ENCODE measurements at places on chromosomes 13 and 19.

DNA sequence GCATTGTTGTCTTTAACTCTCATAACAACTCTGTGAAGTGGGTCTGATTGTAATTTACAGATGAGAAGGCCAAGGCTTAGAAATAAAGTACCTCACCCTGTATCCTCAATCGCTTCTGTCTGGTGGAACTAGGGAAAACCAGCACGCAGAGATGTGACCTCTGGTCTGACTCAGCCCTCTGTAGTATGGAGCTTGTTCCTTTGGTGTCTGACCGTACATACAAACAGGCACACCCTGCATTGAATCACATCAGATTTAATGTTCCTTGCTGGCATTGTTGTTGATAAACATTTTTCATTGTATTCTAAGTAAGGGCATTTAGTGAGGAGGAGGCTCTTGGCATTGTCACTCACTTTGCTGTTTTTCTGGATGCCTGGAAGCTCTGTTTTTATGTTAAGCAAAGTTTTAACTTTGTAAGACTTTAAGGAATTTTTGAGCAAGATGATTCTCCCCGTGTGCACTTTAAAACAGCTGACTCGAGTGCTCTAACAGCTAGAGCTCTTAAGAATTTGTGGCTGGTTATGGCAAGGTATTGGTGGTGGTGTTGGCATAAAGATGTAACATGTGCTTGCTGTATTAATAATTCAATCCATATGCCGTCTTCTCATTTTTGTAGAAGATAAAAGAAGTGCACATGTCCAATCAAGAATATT, 89.0 kb upstream of the SPATA13 start:
- DNase-seq = peak; percentile 92

DNA sequence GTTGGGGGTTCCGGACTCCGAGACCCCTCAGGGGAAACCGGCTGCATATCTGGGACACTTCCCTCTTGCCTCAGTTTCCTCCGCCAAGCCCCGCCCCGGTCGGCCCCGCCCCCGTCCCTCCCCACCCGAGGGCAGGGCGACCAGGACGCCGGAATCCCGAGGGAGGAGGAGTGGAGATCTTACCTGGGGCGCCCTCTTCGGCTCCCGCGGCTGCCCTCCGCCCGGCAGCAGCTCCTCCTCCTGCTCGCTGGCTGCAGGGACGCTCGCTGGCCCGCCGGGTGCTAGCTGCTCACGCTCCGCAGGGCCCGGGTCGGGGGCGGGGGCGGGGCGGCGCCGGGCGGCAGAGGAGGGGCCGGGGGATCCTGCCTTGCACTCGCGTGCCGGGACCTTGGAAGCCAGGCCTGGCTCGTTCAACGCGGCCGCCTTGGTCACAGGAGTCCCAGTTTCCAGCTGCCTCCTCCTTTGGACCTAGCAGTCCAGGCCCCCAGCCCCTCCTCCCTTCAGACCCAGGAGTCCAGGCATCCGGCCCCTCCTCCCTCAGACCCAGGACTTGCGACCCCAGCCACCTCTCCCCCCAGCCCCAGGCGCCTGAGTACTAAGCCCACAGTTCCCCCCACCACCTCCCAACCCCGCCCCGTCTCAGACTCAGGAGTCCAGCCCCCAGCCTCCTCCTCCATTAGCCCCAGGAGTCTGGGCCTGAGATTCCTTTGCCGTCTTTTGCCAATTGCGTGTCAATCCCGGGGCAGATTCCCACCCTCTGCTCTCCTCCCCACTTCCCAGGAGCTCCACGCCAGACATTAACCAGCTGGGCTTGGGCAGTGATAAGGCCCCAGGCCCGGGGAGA, at the start of gene NTF4:
Gene NTF4, minus strand, starts transcription at position 51 of the 844 bp plus-strand sequence. CDS start 2,821 bp downstream, outside the sequence.
- DNase-seq = peak; percentile 50

DNA sequence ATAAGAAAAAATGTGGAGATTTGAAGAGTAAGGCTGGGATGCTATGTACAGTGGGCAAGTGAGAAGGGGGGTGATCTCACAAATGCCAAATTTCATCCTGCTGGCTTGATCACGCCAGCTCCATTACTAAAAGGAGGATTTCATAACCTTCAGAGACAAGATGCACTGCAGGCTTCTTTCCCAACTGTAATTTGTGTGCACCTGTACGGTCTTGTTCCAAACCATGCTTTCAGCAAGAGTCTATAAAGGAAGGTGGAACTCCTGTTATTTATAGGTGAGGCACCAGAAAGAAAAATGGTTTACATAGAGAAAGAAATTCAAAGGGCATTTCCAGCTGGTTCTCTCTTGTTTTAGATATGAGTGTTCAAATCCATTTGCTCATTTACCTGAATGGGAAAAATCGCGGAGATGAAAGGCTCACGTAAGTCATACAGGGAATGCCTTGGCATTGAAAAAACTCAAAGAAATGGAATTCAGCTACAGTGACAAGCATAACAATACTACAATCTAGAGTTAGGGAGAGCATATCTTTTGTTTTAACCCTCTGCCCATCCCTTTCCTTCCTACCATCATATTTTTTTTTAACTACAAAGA, 13.3 kb downstream of the EFNB2 start:
- DNase-seq = no peak

GRCh38 chr13:32150239-32150638, 118.7 kb downstream of the FRY start:
- peak; percentile 38 for DNase-seq

- no peak for DNase-seq
Measured at GRCh38 chr19:53546758-53547513, 9.0 kb downstream of the ZNF331 start.

GRCh38 chr19:1167687-1168571, 6.1 kb downstream of the SBNO2 start:
- no peak for DNase-seq

DNA sequence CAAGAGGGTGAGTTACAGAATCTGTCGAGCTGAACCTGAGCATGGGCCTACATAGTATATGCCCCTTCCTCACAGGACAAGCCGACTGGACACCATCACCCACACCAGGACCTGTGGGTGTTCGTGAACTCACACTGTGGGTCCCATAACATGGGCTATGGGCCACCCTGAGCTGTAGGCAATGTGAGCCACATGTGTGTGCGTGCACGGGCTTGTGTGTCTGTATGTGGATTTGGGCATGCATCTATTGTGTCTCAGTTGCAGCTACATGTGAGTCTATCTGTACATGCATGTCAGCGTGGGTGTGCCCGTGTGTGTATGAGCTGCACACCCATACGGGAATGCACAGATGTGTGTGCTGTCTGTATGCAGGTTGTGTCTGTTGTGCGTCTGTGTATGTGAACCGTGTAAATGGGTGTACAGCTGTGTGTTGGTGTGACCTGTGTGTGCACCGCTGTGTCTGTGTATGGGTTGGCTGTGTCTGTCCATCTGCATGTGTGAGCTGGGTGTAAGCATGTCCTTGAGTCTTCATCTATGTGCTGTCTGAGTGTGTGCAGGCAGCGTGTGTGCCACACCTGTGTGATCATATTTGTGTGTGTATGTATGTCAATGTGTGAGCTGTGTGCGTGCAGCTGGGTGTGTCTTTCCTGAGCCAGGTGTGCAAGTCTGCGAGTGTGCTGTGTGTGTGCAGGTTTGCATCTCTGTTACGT, 1.7 kb downstream of the NOTCH3 start:
- no peak for DNase-seq

DNA sequence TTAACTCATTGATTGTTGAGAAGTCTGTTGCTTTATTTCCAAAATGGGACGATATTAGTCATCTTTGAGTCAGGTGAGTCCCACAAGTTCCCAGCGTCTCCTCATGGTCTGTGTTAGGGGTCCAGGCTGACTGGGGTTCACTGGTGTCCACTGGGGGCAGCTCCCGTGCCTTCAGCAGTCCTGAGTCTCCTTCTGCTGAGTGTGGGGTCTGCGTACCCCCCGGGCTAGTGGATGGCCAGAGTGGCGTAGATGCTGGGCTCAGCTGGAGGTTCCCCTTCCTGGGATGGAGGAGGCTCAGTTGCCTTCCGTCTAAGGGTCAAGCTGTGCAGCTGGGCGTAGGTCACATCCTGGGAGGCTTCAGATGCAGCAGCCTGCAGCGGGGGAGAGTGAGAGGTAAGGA, 5.9 kb downstream of the LILRB3 start:
- no peak for DNase-seq

- DNase-seq = peak; percentile 82
Measured at GRCh38 chr19:9917321-9917720, 19.0 kb downstream of the OLFM2 start.

DNA sequence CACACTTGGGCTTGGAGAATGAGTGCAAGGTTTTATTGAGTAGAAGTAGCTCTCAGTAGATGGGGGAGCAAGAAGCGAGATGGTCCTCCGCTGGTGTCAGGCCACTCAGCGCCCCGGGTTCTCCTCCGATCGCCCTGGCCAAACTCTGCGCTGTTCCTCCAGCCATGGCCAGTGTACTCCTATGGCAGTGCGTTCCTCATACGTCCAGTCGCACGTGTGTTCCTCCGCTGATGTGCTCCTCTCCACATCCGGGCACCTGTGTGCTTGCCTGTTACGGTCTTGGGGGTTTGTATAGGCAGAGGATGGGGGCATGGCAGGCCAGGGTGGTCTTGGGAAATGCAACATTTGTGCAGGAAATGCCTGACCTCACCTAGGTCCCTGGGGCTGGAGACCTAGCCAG, 1899.4 kb downstream of the PCDH9 start:
- DNase-seq = no peak

GRCh38 chr13:78632996-78633395, 26.0 kb downstream of the OBI1 start:
- no peak for DNase-seq

DNA sequence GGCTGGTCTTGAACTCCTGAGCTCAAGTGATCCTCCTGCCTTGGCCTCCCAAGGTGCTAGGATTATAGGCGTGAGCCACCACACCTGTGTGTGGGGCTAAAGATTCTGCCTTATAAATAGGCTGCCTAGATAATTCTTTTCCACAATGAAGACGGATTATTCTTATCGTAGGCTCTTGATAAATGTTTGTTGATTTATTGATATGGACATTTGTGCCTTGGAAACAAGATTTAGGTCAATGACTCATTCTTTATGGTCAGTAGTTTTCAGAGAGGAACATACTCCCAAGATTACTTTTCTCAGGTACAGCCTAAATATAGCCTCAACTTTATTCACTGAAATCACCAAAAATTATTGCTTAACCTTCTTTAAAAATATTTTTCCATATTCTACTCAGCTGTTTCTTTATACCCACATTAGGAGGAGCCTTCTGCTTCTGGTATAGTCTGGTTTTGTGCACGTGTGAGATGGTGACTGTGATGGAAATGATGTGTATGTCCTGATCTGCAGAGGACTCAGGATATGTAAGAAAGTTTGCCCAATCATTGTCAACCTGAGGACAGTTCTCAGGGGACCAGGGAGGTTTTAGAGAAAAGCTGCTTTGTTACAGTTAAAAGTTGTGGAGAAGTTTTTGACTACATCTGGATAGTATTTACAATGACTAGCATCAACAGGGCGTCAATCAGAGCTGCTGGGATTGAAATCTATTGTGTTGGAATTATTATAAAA, 208.9 kb downstream of the DNAJC15 start:
- DNase-seq = peak; percentile 10

DNA sequence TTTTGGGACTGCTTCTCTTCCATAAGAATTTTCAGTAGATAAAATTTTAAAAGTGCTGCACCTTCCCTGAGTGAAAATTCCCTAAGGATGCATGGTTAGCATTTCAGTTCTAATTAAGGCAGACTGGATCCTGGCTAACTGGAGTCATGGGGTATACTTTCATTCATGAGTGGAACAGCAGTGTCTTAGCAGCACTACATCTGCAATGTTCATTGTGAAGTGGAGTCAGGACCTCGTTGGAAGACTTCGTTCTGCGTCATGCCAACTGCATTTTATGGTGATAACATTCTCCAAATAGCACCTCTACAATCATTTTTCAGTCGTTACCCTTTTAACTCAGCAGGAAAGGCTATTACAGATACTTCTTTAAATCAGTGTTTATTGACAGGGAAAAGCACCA, 25.5 kb downstream of the PHF11 start:
- DNase-seq = no peak

GRCh38 chr19:33195645-33196347, 1.7 kb downstream of the LRP3 start:
- DNase-seq = no peak

DNA sequence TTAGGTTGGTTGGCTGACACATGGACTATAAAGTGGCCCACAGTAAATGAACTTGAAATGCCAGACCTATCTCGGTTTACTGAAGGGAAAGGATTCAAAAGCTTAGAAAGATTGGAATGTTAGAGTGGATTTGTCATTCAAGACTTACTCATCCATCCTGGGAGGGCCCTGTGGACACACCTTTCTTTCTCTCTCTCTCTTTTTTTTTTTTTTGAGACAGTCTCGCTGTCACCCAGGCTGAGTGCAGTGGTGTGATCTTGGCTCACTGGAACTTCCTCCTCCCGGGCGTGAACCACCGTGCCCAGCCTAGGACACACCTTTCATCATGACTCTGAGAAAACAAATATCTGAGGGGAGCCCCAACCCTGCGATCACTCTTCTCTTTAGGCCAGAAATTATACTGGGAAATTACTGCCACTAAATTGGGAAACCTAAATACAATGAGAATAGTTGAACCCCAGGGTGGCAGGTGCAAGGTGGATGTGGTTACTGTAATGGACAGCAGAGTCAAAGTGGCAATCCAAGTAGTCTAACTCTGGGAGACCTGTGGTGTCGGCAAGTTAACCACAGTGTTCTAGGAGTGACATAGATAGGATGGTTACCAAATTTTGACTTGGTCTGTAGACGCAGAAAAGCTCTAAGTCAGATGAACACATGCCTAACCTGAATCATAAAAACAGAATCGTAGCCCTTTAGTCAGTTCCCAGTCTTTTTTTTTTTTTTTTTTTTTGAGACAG, 47.1 kb upstream of the ZMYM5 start:
- DNase-seq = peak; percentile 68

GRCh38 chr19:13957051-13957450, 4.7 kb downstream of the DCAF15 start:
- DNase-seq = no peak

- DNase-seq = peak; percentile 88
Measured at GRCh38 chr13:83221813-83222241, 660.4 kb downstream of the SLITRK1 start.

GRCh38 chr19:43997631-43998290, 5.0 kb upstream of the ZNF230 start:
- peak; percentile 45 for DNase-seq

GRCh38 chr19:46426506-46427162, 2.1 kb downstream of the PNMA8C start:
- peak; percentile 89 for DNase-seq

DNA sequence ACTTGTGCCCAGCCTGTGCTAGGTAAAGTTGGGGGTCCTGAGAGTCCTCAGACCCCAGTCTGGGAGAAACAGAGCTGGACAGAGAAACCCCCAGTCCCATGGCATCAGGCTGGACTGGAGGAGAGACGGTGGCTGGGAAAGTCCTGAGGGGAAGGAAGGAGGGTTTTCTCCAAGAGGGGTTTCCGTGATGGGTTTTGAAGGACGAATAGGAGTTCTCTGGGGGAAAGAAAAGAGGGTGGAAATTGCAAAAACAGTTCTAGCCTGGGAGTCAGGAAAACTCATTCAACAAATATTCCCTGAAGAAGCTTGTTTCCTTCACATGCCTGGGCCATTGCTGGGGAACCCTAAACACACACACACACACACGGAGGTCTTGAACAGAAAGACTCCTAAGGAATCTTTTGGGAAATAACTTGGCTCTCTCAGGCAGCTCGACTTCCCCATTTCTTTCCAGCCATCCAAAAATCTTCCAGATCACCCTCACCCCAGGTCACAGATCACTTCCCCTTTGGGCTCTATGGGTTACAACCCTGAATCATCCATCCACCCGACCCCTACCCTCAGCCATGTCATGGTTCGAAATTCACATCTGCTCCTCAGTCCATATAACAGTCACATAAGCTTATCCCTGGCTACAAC, 47.5 kb downstream of the COLGALT1 start:
- DNase-seq = no peak

GRCh38 chr13:84400706-84401105, 518.4 kb upstream of the SLITRK1 start:
- peak; percentile 69 for DNase-seq

- no peak for DNase-seq
Measured at GRCh38 chr13:102960959-102961358, 105.3 kb downstream of the SLC10A2 start.

All from GM23248 (cell line).